ENCODE measurements at places on chromosomes 6 and 20.
A peak's percentile ranks its signal among the peaks of the same experiment; 100 is the strongest.

GRCh38 chr20:49112596-49113274, 66.6 kb downstream of the CSE1L start:
- DNase-seq = no peak

DNA sequence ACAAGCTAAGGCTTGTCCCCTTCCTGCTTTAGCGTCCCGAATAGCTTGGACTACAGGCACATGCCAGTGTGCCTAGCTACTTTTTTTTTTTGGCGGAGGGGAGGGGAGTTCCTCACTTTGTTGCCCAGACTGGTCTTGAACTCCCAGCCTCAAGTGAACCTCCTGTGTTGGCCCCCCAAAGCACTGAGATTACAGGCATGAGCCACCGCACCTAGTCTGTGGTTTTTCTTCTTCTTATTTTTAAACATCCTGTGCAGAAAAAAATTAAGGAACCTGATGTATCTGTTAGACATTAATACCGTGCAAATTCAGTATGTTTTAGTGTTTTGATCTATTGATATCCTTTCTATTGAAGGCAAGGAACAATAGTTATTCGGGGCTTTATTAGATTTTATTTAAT, 25.7 kb downstream of the HIVEP1 start:
- DNase-seq = no peak

DNA sequence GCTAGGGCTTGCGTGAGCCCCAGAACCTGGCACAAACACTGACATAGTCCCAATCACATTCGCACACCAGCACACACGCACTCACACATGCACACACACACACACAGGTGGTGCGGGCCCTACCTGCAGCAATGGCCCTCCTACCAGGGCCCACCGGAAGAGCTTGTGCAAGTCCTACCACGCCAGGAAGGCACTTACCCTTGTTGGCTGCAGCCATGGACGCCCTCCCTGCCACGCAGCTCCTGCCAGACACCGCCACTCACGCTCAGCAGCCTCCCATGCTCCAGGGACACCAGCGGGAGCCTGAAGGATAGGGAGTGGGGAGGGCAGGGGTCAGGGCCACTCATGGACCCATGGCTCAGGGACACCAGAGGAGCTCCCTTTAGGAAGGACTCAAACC, 7.7 kb downstream of the ADISSP start:
- no peak for DNase-seq

DNA sequence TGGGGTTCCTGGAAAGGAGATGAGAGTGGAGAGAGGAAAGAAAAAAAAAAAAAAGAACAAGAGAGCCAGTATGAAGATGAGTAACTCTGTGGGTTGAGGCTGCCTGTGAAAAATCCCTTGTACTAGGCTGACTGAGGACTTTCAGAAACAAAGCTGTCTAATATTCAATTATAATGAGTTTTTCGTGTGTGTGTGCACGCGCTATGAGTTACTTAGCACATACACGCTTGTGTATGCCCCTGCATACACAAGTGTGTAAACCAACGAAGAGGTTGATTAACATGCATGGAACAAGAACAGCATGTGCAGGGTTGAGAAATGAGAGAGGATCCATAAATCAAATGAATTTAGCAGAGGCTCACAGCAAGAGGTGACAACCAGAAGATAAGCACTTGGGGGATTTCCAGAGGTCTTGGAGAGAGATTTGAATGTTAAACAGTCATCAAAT, 4.8 kb upstream of the RBPJL start:
- no peak for DNase-seq

DNA sequence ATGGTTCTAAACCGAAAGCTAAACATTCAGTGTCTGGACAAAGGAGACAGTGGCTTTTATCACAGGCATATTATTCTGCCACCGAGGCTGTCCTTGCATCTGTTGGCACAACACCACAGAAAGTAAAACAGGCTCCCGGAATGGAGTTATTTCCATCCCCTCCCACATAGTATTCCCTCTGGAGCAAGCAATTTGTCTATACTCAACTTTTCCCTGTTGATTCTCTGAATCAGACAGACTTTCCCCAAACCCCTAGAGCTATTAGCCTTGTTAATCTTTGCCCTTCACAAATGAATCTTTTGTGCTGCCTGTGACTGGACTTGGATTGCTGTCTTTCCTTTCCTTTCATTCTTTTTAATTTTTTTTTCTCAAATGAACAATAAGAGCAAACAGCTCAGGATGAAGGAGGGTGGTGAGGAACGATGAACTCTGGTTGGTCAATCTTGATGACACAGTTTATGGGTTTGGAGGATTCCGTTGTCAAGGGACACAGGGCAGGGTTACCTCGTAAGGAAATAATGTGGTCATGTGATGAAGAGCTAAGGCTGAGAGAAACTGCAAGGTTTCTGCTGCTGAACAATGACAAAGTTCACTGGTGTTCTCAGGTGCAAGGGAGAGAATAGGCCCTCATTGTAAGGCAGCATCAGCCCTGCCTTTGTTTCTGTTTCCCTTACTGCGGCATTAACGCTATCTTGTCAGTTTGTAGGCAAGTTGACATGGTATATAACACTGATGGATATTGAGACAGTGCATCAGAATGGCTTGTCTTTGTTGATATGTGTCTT, 275.0 kb upstream of the BMP2 start:
- DNase-seq = peak; percentile 12

Data from Ammon's horn (tissue), 1 donor.